Esophagus muscularis mucosa (tissue), 4 donors: ENCODE measurements at places on chromosomes 3 and 15. TPM values are rescaled to one million over a fixed set of nuclear protein-coding genes. Genes with fewer than 3 reads are reported as not detected.

SIDT1 gene
- 1.3 TPM for total RNA-seq

APOD gene
- total RNA-seq = 499 TPM

TAGLN3 gene
- total RNA-seq = 1.7 TPM

REC114 gene
- total RNA-seq = not detected

GRCh38 chr3:29144807-29145206 is 136.1 kb upstream of the RBMS3 start:
- H3K4me1 ChIP-seq = peaks cover 31% of the 10 kb centered on the region
- no peaks in the 10 kb centered on the region for H3K27me3 ChIP-seq
- H3K36me3 ChIP-seq = no peaks in the 10 kb centered on the region
- H3K4me3 ChIP-seq = no peak overlapping the region
- no peak overlapping the region for H3K27ac ChIP-seq
- DNase-seq = no peak

- H3K4me3 ChIP-seq = no peak overlapping the region
- H3K27ac ChIP-seq = no peak overlapping the region
- peaks cover 43% of the 10 kb centered on the region for H3K36me3 ChIP-seq
- H3K27me3 ChIP-seq = no peaks in the 10 kb centered on the region
- DNase-seq = no peak
- no peaks in the 10 kb centered on the region for H3K4me1 ChIP-seq
These were observed 35.5 kb downstream of the FAH start for GRCh38 chr15:80188251-80188650.
